Left renal pelvis (tissue), 4 donors: ENCODE measurements at places on chromosomes 2 and 18.

- DNase-seq: no peak
Measured at GRCh38 chr18:2480536-2480935, 90.8 kb downstream of the METTL4 start.

GRCh38 chr18:11947214-11948191 is 33.8 kb upstream of the IMPA2 start:
- DNase-seq: peak; percentile 82

DNA sequence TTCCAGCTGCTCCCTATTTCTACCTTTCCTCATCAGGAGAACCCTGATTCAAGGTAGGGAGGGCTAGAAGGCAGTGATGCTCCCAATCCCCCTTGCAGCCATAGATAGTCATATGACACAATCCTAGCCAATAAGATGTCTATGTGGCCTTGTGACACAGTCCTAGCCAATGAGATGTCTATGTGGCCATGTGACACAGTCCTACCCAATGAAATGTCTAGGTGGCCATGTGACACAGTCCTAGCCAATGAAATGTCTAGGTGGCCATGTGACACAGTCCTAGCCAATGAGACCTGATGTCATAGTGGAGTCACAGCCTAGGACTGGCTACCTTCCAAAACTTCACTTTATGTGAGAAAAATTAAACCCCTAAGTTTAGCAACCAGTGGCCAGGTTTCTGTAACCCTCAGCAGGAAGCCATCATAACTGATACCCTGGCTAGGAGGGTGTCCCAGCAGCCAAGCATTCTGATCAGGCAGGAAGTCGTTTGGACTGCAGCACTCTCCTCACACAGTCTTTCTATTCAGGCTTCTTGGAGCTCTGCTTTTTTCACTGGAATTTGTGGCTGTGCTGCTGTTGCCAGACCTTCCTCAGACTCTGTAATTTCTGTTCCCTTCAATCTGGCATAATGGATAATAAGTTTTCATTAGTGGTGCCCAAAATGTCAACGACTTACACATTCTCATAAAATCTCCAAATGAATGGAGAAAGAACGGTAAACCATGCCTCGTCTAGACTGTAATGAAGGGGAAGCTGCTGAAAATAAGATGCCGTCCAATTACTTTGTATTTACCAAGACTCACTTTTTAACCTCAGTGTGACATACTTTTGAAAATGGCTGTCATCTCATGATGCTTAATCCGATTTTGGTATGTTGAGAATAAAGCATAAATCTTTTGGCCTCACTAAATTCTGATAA is 165.0 kb upstream of the NCKAP5 start:
- DNase-seq: no peak

- DNase-seq: no peak
Measured at GRCh38 chr2:141911485-141912066, 219.2 kb downstream of the LRP1B start.
